ENCODE measurements at places on chromosomes 7 and 10.
A peak's percentile ranks its signal among the peaks of the same experiment; 100 is the strongest.

DNA sequence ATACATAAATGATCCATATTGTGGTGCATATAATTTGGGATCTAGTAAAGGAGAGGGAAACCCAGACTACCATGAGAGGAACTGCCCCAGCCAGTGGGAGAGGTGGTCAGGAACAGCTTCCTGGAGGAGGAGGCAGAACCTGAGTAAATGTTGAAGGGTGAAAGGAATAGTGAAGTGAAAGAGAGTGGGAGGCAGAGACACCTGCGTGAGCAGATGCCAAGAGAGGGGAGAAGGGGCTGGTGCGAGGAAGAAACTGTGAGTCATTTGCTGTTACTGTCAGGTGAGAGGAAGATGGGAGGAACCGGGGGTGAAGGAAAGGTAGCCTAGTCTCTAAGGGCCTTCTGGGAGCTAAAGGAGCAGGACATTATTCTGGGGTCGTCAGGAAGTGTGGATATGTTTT, 294.8 kb downstream of the GRID1 start:
- no peaks in the 10 kb centered on the region for H3K27me3 ChIP-seq
- no peak overlapping the region for H3K27ac ChIP-seq
- no peaks in the 10 kb centered on the region for H3K4me1 ChIP-seq
- H3K36me3 ChIP-seq: no peaks in the 10 kb centered on the region

- H3K27me3 ChIP-seq: no peaks in the 10 kb centered on the region
- H3K36me3 ChIP-seq: no peaks in the 10 kb centered on the region
- H3K4me3 ChIP-seq: peak overlapping the region; percentile 40
- H3K27ac ChIP-seq: peak overlapping the region; percentile 86
These were observed 81.8 kb downstream of the NT5C2 start for GRCh38 chr10:103111031-103111917.

DNA sequence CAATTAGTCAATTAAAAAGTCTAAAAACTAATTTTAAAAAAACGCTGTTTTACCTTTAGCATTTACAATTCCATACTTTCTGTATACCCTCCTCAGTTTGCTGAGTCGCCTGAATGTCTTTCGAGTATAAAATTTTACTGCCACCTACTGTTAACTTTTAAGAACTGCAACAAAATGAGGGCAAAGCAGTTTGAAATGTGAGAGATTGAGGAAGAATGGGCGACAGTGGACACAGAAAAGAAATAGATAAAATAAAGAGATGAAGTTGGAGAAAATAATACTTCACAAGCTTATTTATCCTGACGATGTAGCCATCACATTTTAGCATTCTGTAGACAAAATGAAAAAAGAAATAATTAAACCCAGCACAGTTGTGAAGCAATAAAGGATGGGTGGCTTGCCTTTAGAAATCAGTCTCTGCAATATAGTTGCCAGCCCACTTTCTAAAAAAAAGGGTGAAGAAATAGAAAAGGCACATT, 110.8 kb upstream of the PTN start:
- peak overlapping the region; percentile 22 for H3K4me3 ChIP-seq
- H3K27me3 ChIP-seq: no peaks in the 10 kb centered on the region
- H3K4me1 ChIP-seq: peaks cover 5% of the 10 kb centered on the region
- H3K27ac ChIP-seq: no peak overlapping the region
- no peaks in the 10 kb centered on the region for H3K36me3 ChIP-seq

DNA sequence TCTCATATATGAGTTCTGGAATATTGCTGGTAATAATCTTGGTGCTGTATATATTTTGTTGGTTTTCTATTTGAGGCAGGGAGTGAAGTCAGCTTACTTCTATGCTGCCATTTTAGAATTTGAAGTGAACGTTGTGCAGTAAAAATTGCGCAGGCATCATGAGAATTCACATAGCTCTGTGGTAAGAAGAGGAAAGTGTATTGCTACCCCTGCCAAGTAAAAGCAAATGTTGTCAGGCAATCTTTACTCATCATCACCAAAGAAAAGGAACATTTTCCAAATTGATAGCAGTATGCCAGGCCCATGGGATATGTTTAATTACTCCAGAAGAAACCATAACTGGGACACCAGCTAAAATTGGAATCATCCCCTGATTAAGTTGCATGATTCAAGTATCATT, 13.4 kb downstream of the FEZF1 start:
- DNase-seq: no peak
- H3K36me3 ChIP-seq: no peaks in the 10 kb centered on the region
- no peak overlapping the region for H3K27ac ChIP-seq
- H3K4me3 ChIP-seq: no peak overlapping the region

DNA sequence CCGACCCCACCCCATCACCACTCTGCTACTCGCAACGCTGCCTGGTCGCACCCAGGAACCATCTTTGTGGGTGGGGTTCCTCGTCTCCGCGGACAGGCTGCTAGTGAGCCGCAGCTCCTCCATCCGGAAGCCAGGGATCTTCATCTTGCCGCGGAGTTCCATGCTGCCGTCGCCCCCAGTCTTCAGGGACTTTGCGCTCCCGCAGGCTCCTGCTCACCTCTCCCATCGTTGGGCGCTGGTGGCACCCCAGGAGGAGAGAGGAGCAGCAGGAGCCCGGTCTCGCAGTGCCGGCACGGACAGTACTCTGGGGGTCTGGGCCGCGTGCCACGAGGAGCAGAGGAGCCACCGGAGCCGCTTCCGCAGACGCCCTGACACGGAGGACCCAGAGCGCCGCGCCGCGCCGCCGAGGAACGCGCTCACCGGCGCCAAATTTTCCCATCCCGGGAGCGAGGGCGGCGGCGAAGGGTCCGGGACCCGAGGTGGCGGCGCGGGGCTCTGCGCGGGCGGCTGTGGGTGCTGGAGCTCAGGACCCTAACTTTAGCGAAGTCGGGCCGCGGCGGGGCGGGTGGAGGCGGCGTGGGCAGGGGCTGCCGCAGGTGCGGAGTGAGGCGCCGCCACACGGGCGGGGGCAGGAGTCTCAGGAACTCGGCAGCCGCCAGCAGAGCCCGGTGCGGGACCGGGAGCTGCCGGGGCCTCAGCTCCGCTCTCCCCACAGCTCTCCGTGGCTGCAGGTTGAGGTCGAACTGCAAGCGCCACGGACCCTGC, 750.1 kb upstream of the SORCS1 start:
- H3K27ac ChIP-seq: no peak overlapping the region
- H3K4me3 ChIP-seq: no peak overlapping the region
- no peak for DNase-seq
- no peaks in the 10 kb centered on the region for H3K4me1 ChIP-seq

GRCh38 chr10:32943854-32944661, 14.0 kb downstream of the ITGB1 start:
- H3K27me3 ChIP-seq: no peaks in the 10 kb centered on the region
- no peak for DNase-seq
- H3K4me3 ChIP-seq: no peak overlapping the region
- H3K27ac ChIP-seq: no peak overlapping the region
- H3K36me3 ChIP-seq: no peaks in the 10 kb centered on the region

DNA sequence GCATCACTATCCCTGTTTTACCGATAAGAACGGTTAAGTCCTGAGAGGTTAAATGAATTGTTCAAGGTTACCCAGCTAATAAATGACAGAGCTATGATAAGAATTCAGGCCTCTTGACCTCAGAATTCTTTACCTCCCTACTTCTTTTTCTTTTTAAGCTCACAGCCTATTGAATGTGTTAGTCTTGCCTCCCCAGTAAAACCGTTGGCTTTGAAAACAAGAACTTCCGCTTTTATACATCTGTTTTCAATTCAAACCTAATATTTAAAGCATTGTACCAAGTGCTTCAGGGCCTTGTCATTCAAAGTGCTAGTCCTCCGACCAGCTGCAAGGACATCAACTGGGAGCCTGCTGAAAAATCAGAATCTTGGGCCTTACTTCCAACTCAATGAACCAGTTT, 15.6 kb downstream of the SEC31B start:
- H3K4me1 ChIP-seq: no peaks in the 10 kb centered on the region
- no peak overlapping the region for H3K27ac ChIP-seq
- H3K27me3 ChIP-seq: no peaks in the 10 kb centered on the region
- peaks cover 19% of the 10 kb centered on the region for H3K36me3 ChIP-seq

DNA sequence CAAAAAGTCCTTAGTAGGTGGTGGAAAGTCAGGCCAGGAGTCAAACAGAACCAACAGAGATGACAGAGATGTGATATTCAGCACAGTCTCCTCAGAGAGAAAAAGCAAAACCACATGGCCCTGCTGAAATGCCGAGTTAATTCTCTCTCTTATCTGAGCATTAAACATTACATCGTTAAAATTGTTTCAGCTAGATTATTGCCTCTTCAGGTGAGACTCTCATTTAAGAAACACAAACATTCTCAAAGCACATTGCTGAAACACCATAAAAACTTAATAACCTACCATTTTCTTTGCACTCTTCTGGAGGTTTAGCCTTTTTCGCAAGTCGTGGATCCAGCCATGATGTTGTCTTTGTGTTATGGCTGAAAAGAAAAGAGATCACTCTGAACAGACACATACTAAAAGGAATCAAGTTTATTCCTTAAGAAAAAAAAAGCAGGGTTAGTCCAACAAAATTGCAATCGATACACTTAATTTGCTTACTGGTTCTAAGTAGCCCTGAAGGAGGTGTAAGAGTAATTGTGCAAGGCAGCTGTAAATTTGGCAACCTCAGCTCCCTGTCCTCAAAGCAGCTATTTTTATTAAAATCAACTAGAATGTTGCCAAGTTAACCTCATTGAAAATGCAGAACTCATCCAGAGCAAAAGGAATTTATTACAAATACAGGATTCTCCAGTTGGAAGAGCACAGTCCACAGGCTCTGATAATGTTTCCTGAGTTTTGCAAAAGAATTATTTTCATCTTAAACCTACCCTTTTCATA, 691.1 kb downstream of the PHTF2 start:
- no peaks in the 10 kb centered on the region for H3K36me3 ChIP-seq
- H3K27ac ChIP-seq: no peak overlapping the region
- H3K4me1 ChIP-seq: peaks cover 3% of the 10 kb centered on the region
- no peak for DNase-seq

- peaks cover 25% of the 10 kb centered on the region for H3K4me1 ChIP-seq
- H3K27ac ChIP-seq: peak overlapping the region; percentile 99
- H3K36me3 ChIP-seq: peaks cover 12% of the 10 kb centered on the region
These were observed 515 bp downstream of the FASTK start for GRCh38 chr7:151080067-151080521.

- DNase-seq: peak; percentile 47
- no peaks in the 10 kb centered on the region for H3K36me3 ChIP-seq
- peak overlapping the region; percentile 51 for H3K4me3 ChIP-seq
- peak overlapping the region; percentile 74 for H3K27ac ChIP-seq
- peaks cover 23% of the 10 kb centered on the region for H3K4me1 ChIP-seq
These were observed 67.9 kb upstream of the PDZD8 start for GRCh38 chr10:117442944-117443685.

DNA sequence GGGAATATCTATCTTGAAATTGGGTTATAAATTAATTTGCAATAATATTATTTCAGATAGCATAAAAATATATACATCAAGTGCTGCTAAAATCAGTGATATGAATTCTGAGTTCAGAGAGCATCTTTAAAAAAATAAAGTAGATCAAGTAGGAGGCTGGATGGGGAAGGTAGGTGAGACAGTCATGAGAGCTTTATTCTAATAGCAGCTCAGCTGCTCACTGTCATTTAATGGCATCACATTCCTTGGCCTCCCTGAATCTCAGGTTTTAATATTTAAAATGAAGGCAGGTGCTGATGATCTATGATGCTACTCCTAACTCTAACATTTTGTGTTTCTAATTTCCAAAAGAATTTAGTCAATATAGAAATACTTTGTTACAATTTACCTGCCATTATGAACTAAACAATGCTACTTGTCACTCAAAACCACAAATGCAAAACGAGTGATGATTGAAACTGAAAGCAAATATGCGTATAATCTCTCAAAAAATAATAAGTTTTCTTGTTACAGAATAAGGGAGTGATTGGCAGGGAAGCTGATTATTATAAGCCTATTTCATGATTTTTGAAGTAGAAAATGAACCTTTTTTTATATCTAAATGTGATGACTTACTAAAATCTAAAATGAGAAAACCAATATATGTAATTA, 147.6 kb upstream of the CSTF2T start:
- no peaks in the 10 kb centered on the region for H3K27me3 ChIP-seq
- H3K27ac ChIP-seq: no peak overlapping the region
- no peak for DNase-seq
- peaks cover 16% of the 10 kb centered on the region for H3K4me1 ChIP-seq

- H3K27ac ChIP-seq: no peak overlapping the region
- H3K4me3 ChIP-seq: no peak overlapping the region
- H3K36me3 ChIP-seq: no peaks in the 10 kb centered on the region
- H3K4me1 ChIP-seq: no peaks in the 10 kb centered on the region
These were observed 70.6 kb downstream of the MET start for GRCh38 chr7:116742641-116743040.

DNA sequence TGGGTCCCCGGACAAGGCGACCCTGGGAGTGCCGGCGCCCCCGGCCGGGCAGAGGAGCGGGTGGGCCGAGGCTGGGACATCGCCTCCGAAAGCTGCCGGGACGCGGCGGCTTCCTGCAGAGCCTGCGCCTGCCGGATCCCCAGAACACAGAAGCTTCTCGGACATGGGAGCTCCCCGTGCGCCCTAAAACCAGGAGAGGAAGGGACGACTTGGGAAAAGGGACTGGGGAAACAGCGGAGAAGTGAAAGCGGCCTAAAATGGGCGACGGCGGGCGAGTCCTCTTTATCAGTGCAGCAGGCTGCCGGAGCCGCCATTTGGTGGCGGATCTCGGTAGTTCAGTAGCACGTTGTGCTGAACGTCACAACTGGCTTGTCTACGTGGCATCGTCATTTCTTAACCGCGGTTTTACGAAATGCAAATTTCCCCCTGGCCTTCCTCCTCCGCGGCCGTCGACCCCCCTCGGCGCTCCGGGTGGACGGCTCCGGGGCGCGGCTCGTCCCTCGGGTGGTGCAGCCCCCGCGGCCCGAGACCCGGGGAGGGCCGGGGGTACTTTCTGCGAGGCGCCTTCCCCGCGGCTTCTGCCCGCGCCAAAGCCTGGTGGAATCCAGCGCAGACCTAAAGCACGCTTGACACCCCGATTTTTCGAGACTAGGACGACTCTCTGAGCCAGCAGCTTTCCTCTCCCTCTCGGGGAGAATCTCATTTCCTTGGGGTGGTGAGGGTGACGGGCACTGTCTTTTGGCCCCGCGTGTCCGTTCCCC, 9.9 kb upstream of the SPAG6 start:
- H3K27ac ChIP-seq: no peak overlapping the region
- DNase-seq: no peak
- H3K27me3 ChIP-seq: peaks cover 40% of the 10 kb centered on the region
- peaks cover 39% of the 10 kb centered on the region for H3K4me1 ChIP-seq
- H3K36me3 ChIP-seq: no peaks in the 10 kb centered on the region

GRCh38 chr10:102612964-102613275, 31.4 kb upstream of the TRIM8 start:
- H3K4me3 ChIP-seq: no peak overlapping the region
- peak overlapping the region; percentile 55 for H3K27ac ChIP-seq
- peaks cover 19% of the 10 kb centered on the region for H3K36me3 ChIP-seq
- H3K27me3 ChIP-seq: no peaks in the 10 kb centered on the region
- DNase-seq: no peak
